ENCODE measurements at places on chromosomes 6 and 20.

DNA sequence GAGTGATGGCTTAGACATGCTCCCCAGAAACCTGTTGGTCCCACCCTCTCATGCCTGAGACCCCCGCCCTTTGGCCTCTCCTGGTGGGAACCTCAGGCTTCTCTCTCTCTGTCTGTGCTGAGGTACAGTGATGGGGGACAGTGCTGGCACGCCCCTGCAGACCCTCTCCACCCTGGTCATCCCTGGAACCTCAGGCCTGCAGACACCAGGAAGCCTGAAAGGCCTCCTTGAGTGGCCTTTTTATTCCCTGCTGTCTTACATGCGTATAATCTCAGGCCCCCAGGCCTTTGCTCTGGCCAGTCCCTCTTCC, 78.5 kb upstream of the MAFB start:
- DNase-seq, result no peak

DNA sequence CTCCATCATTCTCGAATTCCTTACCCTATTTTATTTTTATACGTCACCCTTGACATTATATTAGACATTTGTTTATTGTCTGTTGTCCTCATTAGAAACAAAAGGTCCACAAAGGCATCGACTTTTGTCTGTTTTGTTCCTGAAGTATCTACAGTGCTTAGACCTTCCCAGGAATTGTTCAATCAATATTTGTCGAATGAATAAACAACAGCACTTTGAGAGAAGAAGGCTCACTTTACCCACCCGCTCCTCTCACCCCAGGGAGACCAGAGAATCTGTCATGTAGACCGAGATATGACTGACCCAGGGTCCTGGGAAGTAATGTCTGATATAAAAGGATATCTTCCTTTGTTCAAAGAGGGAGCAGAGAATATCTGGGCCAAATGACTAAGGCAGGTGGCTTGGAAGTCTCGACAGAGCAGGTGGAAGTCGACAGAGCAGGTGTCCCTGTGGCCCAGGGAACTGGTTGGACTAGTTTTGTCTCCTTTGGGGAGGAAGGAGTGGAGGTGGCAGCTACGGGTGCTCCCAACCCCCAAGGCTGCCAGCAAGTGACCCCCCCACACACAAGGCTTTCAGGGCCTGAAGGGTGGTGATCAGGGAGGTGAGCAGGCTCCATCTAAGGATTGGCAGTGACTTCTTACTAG, 14.8 kb upstream of the CHMP4B start:
- no peak for DNase-seq

- peak; percentile 43 for DNase-seq
Observed at GRCh38 chr20:44454306-44454963, 21.2 kb upstream of the TTPAL start.

- DNase-seq, result peak; percentile 65
Observed at GRCh38 chr6:149646599-149646998, 1.9 kb downstream of the KATNA1 start.

DNA sequence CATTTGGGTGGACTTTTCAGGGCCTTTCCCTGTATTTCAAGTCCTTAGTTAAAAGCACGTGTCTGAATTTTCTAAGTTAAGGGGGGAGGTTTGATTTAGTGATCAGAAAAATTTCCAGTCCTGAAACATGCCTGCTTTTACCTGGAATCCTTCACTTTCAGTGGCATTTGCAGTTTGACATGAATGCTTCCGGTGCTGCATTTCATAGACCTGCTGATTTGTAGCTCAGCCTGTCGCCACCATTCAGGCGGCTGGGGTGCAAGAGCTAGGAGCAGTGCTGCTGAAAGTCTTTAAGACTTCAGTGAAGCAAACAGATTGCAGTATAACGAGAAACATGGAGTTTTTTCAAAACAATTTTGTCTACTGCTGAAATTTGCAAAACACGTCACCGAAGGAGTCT, 14.0 kb downstream of the RPS6KA2 start:
- DNase-seq, result no peak

- no peak for DNase-seq
Observed at GRCh38 chr6:160791981-160792418, 90.0 kb downstream of the PLG start.

DNA sequence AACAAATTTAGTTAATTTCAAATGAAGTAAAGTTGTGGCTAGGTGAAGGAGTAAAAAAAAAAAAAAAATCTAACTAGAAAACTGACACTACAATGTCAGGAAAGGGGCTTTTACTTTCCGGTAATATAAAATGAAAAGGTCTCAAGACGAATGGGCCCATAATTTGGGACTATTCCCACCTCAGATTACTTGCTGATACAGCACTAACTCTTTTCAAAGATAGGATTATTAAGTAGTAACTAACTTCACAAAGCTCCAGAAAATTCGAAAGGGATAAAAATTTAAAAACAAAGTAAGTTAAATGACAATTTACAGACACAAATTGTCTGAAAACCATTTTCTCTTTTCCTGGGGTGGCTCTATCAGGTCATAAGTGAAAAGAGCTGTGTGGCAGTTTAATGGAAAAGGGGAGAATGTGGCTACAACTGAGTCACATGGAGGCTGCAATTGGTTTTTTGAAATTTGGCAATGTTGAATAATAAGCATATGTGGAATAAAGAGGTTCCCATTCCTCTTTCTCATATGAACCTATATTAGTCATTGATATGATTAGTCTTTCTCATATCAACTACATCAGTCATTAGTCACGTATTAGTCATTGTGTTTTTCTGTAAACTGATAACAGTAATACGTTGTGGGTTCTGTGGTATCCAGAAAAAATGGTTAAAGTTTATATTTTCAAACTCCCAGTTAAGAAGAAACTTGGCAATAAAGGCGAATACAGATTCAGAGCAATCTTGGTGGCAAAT, 78.0 kb downstream of the RWDD2A start:
- peak; percentile 7 for DNase-seq

DNA sequence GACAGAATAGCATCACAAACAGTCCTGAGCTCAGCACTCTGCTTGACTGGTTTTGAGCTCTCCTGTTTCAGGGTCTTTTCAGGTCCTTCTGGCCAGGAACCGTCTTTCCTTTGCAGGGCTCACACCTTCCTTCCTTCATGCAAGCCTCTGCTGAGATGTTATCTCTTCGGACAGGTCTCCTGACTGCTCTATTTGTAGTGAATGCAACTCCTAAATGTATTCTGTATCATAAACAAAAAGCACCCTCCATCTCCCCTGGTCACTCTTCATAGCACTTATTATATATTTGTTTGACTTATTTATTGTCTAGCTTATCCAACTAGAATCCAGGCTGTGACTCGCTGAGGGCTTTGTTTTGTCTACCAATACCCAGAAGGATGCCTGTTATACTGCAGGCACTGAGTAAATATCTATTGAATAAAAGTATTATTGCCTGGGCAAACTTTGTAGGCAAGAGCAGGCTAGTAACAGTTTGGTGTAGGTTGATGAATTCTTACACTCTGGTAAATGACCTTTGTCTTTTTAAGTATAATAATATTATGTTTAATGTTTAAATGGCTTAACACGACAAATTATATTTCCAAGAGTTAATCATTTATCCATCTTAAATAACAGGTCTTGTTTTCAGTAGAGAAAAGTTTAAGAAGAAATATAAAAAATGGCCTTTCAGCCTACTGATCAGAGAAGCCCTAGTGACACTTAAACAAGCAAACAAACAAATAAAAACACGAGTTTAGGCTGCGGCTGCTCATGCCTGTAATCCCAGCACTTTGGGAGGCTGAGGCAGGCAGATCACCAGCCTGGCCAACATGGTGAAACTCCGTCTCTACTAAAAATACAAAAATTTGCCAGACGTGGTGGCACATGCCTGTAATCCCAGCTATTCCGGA, 199.7 kb downstream of the BCAS1 start:
- DNase-seq, result no peak
